ENCODE measurements at places on chromosomes 1 and 21.

DNA sequence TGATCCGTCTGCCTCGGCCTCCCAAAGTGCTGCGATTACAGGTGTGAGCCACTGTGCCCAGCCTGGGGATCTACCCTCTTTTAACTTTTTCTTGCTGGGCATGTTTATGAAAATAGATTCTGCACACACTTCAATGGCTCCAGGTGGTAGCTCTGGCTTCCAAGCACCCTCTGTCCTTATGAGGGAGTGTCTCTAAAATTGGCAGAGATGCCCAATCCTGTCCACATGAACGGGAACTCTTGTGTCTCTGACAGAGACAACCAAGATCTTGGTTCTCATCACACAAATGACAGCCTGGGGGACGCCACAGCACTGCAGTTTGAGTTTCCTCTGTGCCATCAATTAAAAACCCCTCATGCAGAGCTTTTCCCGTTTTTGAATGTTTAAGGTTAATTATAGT is 43.4 kb upstream of the ANGPTL7 start:
- DNase-seq: no peak

GRCh38 chr1:241447031-241447644 is 72.4 kb downstream of the FH start:
- no peak for DNase-seq

DNA sequence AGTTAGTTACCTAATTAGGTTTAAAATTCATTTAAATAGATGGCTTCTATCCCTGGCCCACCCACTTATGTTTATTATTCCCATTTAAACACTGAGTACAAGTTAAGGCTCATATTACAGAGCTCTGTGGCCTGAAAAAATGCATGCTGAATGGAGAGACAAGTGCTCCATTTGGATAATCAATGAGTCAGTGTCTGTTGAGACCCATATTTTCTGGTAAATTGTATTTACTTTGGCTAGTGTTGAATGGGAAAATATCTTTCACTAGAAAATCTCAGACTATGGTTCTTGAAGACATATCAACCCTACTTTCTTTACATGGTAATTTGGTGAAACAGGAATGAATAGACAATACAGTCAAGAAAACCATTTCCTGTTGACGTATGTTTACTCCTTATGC is 356.0 kb downstream of the S1PR1 start:
- no peak for DNase-seq

GRCh38 chr1:29629814-29630516 is 393.6 kb downstream of the PTPRU start:
- no peak for DNase-seq

GRCh38 chr1:215056584-215056983 is 26.0 kb upstream of the KCNK2 start:
- no peak for DNase-seq

DNA sequence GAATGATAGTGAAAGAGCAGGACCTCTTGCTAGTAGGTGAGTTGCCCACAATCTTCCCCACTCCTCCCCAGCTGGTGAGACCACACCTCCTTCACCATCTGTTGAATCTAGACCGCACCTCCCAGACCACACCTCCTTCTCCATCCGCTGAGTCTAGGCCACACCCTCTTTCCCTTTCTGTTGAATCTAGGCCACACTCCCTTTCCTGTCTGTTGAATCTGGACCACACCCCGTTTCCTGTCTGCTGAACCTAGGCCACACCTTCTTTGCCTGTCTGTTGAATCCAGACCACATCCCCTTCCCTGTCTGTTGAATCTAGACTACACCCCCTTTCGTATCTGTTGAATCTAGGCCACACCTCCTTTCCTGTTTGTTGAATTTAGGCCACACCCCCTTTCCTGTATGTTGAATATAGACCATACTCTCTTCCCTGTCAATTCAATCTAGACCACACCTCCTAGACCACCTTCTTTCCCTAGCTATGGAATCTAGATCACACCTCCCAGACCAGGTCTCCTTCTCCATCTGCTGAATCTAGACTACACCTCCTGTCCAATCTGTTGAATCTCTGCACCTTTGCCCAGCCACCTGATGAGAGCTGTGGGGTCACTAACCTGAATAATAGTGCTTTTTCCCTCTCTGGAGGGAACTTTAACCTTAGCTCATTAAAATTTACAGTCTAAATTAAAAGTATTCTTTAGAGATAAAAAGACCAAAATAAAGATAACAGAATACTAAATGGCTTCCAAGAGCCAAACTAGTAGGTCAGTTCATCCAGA is 116.3 kb downstream of the DAB1 start:
- no peak for DNase-seq

All from hematopoietic multipotent progenitor cell treated with erythropoietin and hydrocortisone succinate and interleukin-3 and kit ligand, for 15 days (in vitro differentiated cells).